ENCODE measurements at places on chromosomes 7 and 10.

DNA sequence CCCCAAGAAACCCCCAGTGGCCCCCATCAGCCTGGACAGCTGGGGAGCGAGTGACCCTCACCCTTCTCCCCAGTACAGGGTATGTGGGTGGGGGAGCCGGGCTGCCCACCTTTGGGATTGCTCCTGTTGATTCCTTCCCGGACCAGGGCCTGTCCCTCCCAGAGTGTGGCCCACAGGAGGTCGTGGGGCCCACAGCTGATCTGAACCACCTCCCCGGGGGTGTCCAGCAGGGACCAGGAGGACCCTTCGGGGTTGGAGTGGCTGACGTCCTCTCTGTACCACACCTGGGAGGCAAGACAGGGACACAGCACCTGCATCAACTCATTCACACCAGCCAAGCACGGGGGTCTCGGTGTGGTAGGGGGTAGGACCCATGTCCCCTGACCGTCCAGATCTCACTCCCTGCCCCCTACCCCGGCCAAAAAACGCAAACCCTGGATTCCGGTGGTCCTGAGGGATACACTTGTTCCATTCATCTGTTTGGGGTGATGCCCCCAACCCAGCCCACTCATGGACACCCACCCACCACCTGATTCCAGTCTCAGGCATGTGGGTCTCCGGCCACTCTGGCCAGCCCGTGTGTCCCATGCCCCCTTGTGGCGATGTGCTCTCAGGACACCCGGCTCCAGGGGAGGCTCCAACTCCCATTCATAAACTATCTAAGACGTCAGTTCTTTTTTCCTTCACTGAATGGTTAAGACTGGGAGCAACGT is 10.9 kb downstream of the TECPR1 start:
- no peak for DNase-seq

DNA sequence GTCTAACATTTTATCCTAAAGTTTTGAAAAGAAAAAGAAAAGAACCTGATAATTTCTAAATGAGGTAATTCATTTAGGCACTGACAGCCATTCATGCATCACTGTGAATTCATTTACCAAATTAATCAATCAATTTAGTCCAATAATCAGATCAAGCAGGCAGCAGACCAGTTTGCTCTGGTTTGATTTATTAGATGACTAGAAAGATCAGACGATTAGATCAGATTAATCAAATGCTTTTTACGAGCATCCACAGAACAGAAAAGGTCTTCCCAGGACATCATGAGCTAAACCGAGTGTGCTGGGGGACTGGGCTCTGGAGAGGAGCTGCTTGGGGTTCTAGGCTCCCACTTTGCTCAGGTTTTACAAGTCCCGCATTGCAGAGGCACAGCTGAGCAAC is 226.5 kb upstream of the MYO3A start:
- no peak for DNase-seq

DNA sequence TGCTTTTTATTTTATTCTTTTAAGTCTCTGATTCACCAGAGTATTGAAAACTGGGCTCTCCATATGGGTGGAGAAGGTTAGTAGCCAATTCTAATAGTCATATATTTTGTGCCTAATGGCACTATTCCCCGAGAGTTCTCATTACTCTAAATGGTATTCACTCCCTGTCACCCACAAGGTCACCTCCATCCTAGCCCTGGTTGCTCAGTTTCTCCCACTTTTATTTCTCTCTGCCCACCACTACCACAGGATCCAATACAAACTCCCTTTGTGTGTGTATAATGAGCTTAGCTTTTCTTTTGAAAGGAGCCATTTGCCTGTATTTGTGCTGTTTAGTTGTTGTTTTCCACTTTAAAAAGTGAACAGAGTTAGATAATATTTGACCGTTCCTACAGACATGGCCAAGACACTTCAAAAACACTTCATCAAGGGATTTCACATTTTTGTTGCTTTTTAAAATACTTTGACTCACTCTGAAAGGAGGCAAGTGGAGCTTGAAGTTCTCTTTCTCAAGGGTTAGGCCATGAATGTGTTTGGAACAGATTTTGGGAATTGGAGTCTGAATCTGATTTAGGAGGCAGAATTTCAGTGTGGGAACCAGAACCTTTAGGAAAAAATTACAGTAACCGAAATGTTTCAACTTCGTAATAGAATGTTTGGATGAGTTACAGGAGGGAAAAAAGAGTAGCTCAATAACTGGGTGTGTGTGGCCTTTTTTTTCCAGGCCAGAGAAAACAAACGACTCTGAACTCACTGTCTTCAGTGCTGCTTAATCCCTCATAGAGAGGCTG is 321.3 kb downstream of the BICC1 start:
- DNase-seq: no peak

GRCh38 chr7:99267481-99267840 is 5.2 kb upstream of the MYH16 start:
- DNase-seq: no peak

GRCh38 chr7:51025668-51026067 is 243.0 kb upstream of the GRB10 start:
- DNase-seq: no peak

- no peak for DNase-seq
Observed at GRCh38 chr7:126750207-126750911, 502.4 kb downstream of the GRM8 start.

DNA sequence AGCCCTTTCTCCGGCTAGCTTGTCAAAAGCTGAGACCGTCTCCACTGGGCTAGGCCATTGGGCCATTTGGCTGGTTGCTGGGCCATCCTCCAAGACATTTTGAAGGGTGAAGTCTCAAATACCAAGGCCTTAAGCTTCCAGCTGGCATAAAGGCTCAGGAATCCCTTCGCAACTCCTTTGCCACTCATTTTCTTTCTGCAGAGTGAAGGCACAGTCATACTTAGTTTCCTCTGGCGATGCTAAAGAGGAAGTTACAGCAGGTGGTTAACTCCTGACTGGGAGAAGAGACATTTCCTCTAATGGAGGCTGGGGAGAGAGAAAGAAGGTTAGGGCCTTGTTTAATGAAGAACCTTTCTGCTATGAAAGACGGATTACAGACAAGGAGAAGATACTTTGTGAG is 4.8 kb upstream of the REPIN1 start:
- DNase-seq: no peak

DNA sequence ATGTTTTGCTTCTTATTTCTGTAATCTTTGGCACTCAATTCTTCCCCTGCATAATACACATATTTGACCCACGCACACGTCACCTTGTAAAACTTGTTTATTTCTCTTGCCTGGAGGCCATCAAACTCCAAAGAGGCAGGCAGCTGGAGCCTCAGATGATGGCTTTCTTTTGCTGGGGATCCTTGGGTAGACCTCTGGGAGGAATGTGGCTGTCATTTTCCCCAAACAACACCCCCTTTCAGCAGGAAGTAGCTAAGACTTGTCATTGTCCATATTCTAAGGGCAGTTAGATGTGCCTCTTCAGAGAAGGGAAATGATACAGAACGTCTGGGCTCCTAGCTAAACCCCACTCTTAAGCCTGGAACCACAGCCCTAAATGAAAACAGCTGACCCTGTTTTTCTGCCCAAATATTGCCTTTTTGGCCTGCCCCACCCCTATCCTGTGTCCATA is 111.3 kb downstream of the ITGB8 start:
- DNase-seq: no peak

- no peak for DNase-seq
Observed at GRCh38 chr10:72229261-72230251, 13.5 kb upstream of the ASCC1 start.

- no peak for DNase-seq
Observed at GRCh38 chr7:54664235-54665228, 94.5 kb downstream of the SEC61G start.

DNA sequence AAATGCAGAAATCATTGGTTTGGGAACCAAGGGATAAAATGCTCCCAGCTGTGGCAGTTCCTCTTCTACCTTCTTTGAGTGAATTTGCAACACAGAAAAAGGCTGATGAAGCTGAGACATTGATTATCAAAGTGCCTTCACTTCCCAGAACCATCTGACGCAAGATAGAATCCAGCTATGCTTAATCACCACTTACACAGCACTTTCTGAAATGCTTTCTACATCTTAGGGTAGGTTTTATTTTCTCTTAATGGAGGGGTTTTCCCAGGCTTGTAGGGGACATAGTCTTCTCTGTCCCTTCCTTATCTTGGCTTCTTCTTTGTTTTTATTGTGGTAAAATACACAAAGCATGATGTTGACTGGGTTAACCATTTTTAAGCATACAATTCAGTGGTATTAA is 332.6 kb upstream of the ZNF32 start:
- no peak for DNase-seq

GRCh38 chr10:3774018-3774813 is 10.8 kb downstream of the KLF6 start:
- no peak for DNase-seq

- no peak for DNase-seq
Observed at GRCh38 chr7:93739424-93739823, 151.1 kb downstream of the TFPI2 start.

DNA sequence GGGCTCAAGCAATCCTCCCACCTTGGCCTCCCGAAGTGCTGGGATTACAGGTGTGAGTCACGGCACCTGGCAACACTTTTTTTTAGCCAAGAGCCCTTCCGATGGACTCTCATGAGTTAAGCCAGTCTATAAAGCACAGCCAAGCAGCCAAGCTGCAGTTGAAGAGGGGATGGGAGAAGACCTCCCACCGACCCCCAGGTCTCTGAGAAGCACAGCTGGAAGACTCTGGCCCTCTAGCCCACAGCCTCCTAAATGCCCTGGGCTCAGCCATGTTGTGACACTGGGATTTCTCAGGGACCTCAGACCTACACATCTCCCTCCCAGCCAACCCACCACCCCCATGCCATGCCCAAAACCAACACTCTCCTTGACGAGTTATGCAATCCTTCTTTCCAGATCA is 31.1 kb downstream of the CALML3 start:
- no peak for DNase-seq

DNA sequence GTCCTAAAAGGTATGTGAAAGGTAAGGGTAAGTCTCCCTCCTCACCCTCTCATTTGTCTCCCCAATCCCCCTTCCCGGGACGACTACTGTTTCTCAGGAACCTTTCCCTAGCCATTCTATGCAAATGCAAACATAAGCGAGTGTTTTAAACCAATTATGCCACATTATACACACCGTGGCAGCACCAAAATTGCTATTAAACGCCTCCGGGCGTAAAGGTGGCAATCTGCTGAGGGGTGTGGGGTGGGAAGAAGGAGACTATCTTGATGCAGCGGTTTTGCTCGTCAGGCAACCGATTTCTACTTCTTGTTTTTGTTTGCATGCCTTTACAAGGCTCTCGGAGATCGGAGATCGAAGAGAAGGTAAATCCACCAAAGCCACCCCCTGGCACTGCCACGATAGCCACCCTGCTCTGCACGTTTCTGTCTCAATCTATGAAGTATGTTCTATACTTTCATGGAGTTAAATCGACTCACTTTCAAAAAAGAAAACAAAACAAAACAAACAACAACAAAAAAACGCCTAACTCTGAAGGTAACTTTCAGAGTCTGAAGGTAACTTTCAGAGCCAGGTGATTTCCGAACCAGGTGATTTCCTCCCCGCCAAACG is 46.0 kb upstream of the CDK1 start:
- peak; percentile 22 for DNase-seq

DNA sequence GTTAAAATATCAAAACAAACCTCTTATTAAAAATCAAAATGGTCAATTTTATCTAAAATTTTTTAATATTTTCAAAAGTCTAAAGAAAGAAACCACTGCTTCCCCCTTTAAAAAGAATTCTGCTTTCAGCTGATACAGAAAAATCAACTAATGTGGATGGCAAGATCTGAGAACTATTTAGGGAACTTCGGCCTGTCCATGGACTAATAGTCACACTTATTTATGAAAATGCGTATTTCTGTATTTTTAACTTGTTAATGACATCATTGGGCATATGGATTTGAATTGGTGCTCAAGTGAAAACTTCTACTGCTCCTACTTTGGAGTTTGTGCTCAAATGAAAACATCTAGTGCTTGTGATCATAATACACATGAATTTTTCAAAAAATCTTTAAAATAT is 31.9 kb downstream of the RNLS start:
- DNase-seq: no peak

- no peak for DNase-seq
Observed at GRCh38 chr10:103535595-103535994, 42.1 kb downstream of the NEURL1 start.

GRCh38 chr10:79239275-79239779 is 107.9 kb upstream of the PPIF start:
- DNase-seq: no peak

- no peak for DNase-seq
Observed at GRCh38 chr10:132510174-132510611, 27.4 kb upstream of the INPP5A start.

- no peak for DNase-seq
Observed at GRCh38 chr10:103764296-103765088, 90.9 kb downstream of the SH3PXD2A start.

- DNase-seq: no peak
Observed at GRCh38 chr10:78684947-78685346, 383.8 kb upstream of the ZMIZ1 start.

DNA sequence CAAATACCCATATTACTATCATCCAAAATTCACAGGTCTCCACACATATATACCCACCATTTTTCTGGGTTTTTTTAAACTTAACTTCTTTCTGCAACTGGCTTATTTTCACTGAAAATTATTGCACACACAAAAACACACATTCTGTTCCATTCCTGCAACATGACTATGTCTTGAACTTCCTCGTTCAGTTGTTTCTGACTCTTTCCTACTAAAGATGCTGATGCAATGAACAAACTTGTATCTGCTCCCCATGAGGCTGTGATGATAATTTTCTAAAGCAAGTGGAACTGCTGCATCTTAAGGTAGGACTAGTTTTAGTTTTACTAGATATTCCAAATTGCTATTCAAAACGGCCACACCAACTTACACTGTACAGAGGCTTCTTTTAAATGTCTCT is 77.7 kb downstream of the OSBPL3 start:
- DNase-seq: no peak

GRCh38 chr7:40327873-40328272 is 193.1 kb downstream of the SUGCT start:
- DNase-seq: no peak

DNA sequence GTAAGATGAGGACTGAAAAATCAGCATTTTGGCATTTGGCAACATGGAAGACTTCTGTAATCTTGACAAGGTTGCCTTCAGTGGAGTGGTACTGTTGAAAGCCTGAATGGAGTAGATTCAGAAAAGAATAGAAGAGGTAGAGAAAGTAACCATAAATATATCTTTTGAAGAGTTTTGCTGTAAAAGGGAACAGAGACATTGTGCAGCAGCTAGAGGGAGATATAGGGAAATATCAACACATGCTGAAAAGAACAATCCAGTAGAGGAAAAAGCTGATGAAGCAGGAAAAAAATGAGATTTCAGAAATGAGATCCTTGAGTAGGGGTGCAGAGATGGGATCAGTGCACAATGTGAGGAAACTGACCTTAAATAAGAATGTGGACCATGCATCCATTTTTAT is 60.0 kb downstream of the RAPGEF5 start:
- DNase-seq: no peak

- no peak for DNase-seq
Observed at GRCh38 chr7:115618676-115619075, 411.9 kb downstream of the TFEC start.

GRCh38 chr10:113520690-113521474 is 32.0 kb upstream of the HABP2 start:
- no peak for DNase-seq

GRCh38 chr10:125096371-125096770 is 64.0 kb downstream of the CTBP2 start:
- no peak for DNase-seq

GRCh38 chr7:132230462-132230861 is 345.8 kb downstream of the PLXNA4 start:
- DNase-seq: no peak

- DNase-seq: no peak
Observed at GRCh38 chr7:72709909-72710308, 118.1 kb downstream of the TYW1B start.

GRCh38 chr7:34991938-34992840 is 45.1 kb downstream of the DPY19L1 start:
- DNase-seq: peak; percentile 6
